GM12892 (cell line): ENCODE measurements at places on chromosomes 16 and 17.
A peak's percentile ranks its signal among the peaks of the same experiment; 100 is the strongest.

- no peak for DNase-seq
Measured at GRCh38 chr17:72661116-72661944, 431.2 kb downstream of the SLC39A11 start.

DNA sequence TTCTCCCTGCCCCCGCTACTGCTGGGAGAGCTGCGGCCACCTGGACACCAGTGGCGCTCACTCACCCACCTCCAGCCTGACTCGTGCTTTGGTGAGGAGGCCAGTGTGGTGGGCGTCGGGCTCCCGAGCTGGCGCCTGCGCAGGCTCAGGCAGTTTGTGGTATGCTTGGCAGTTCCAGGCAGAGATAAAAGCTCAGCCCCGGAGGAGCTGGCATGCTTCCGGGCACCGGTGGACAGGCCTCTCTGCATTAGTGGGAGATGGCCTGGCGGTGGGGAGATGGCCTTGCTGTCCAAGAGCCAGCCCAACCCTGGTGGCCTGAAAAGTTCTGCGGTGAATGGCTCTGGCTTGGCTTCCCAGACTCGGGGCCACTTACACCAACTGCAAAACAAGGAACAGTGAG lies 4.1 kb downstream of the ADGRG1 start:
- no peak for DNase-seq

- DNase-seq, result no peak
Measured at GRCh38 chr17:27407916-27408864, 48.1 kb upstream of the KSR1 start.

DNA sequence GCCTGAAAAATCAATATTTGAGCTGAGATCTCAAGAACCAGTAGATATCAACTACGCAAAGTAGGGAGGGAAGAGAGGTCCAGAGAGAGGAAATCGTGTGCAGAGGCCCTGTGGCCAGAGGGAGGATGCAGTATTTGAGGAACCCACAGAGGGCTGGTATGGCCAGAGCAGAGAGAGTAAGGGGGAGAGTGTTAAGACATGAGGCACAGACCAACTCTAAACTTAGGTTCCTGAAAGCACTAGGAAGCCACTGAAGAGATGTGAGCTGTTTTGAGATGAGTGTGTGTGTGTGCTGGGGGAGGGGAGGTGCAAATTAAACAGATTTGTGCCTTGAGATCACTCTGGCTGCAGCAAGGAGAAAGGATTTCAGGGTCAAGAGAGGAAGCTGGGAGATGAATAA lies 10.9 kb downstream of the SLC13A2 start:
- peak; percentile 66 for DNase-seq

GRCh38 chr16:57798953-57799599 lies 3.2 kb downstream of the KIFC3 start:
- no peak for DNase-seq

- no peak for DNase-seq
Measured at GRCh38 chr16:24730914-24731313, 1.5 kb downstream of the TNRC6A start.

DNA sequence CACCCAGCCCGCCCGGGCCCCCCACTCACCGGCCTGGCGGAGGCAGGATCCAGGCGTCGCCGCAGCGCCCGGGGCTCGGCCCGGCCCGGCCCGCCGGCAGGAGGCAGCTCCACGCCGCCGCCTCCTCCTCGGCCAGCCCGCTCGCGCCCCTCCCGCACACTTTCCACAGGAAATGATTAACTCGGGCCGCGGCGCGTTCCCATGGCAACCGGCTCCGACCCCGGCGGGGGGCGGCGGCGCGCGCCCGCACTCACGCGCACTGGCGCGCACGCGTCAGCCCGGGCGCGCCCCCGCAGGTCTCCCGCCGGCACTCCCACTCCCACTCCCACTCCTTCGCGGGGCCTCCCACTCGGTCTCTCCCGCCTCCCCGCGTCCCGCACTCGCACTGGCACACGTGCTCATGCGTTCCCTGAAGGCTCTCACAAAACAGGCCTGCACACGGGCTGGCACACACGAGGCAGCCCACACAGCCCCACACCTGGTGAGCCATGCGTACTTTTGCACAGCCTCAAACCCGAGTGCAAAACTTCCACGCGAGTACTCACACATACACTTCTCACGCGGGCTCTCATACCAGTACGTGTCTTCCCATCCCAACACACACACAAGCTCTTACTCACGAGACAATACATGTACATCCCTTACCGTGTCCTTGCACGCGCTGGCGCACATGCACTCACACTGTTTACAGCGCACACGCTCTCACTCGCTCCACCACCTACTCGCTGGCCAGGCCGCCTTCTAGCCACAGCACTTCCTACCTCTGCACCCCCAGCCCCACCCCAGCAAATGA lies at the start of gene KIFC3:
KIFC3 (minus strand) TSS at position 151 of the 793 bp plus-strand sequence. CDS start 4,248 bp downstream, outside the sequence.
- no peak for DNase-seq

DNA sequence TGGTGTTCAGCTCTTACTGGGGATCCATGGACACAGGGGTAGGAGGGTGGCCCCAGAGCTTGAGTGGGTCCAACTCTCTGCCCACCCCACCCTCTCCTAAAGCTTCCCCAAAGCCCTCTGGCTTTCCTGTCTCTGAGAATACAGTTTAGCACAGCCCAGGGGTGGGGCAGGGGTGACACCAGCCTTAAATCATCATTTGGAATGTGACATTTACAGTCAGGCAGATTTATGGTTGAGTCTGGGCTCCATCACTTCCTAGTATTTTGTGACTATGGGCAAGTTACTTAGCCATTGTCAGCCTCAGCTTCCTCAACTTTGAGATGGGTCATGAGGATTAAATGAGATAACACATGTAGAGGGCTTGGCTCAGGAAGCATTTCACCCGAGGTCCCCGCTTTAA lies 193.1 kb upstream of the IRX6 start:
- DNase-seq, result no peak

GRCh38 chr16:30747799-30748633 lies at the start of gene PHKG2:
Gene PHKG2, plus strand, starts transcription at chr16:30748425. Its CDS starts 396 bp downstream, at chr16:30748821.
- DNase-seq, result peak; percentile 98

DNA sequence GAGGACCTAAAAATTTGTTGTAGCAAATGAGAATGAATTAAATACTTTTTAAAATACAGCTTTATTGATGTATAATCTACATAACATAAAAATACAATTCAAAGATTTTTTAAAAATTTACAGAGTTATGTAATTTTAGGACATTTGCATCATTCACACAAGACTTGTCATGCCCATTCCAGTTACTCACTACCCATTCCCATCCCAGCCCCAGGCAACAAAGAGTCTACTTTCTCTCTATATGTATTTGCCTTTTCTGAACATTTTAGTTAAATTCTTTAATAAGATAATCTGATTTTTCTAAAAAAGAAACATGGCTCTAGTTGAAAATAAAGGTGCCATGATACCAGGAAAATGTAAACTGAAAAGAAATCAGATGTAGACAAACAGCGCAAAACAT lies 354.2 kb downstream of the PMP22 start:
- DNase-seq, result no peak

- DNase-seq, result no peak
Measured at GRCh38 chr17:75518201-75518600, 1.9 kb downstream of the TSEN54 start.

DNA sequence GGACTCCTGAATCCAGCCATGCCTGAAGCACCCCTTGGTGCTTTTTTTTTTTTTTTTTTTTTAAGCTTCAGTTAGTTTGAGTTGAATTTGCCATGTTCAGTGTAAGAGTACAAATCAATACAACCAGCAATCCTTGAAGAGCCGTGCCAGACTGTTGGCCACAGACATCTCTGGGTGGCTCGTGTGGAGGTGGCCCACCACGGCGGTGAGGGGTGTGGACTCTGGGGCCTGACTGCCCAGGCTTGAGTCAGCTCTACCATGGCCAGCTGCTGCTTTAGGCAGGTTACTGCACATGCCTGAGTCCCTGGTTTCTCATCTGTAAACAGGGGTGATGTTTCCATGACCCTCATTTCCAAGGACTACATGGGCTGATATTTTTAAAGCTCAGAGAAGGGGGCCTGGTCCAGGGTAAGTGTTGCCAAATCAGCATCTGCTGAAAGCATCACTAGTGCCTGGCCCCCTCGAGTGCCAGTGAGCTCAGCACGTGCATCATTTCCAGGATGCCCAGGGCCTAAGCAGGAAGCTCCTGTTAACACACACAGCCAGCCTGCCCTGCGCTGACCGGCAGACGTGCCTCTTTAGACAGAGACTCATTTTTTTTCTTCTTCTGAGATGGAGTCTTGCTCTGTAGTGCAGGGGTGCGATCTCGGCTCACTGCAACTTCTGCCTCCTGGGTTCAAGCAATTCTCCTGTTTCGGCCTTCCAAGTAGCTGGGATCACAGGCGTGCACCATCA lies 90.1 kb downstream of the DNAH17 start:
- DNase-seq, result no peak

GRCh38 chr16:17273142-17273561 lies 197.6 kb downstream of the XYLT1 start:
- no peak for DNase-seq

DNA sequence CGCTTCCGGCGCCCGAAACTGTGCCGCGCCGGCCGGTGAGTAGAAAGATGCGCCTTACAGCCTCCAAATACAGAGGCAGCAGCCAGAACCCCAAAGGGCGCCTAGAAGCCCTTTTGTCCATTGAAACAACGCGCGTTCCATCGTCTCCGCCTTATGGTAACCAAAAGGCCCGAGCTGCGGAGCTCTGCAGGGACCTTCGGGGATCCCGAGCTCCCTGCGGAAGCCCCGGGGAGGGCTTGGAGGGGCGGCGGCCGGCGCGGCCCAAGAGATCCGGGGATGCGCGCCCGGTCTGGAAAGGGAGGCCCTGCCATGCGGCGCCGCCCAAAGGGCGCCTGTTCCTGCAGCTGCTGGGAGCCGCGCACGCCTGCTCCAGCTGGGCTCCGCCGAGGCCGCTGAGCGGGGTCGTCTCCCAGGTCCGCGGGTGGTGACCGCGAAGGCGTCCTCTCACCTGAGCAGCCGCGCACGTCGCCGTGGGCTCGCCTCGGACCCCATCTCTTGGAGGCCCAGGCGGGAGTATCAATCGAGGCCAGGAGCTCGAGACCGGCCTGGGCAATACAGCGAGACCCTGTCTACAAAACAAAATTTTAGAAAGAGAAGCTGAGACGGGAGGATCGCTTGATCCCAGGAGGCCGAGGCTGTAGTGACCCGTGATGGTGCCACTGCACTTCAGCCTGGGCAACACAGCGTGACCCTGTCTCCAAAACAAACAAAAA lies 742 bp upstream of the FBXO31 start:
- DNase-seq, result peak; percentile 46

DNA sequence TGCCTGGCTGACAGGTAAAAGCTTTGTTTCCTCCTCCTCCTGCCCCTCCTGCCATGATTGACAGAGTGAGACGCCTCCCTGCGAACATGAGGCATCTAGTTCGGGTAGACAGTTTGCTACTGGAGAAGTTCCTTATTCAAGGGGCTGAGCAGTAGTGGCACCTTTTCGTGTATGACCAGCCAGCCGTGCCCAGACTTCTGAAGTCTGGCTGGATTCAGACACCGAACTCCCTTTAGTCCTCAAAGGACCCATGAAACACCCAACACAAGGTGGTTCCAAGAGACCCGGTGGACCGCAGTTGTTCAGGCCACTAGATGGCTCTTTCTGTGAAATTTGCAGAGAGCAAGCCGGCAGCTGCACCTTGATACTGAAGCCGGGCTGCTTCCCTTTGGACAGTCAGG lies 192.8 kb downstream of the XYLT1 start:
- DNase-seq, result no peak

DNA sequence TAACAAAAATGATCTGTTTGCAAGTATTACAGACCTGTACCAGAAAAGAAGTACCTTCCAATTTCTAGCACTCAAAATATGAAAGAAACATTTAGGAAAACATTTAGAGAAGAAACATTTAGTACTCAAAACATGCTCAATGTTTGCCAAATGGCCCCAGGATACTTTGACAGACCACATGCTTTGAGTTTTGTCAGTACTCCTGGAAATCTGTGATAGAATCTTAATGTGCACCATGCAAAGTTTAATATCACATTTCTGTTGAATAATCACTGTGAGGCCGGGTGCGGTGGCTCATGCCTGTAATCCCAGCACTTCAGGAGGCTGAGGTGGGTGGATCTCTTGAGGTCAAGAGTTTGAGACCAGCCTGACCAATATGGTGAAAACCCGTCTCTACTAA lies 8.5 kb upstream of the ZC3H7A start:
- no peak for DNase-seq

DNA sequence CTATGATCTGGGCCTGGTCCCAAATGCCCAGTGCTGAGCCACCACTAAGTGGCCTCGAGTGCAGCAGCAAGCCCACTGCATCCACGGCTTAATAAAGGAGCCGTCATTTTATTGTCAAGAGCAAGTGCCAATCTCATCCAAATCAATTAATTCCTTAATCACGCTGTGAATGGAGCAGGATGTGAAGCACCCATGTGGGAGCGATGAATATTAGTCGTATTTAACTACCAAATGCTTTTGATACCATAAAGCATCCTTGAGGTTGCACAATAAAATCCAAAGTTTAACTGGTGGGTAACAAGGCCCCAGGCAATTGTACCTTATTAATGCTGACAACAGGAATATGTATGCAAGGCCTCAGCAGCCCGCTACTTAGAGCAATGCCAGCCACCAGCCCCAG lies 226.0 kb upstream of the C16orf82 start:
- no peak for DNase-seq

GRCh38 chr16:80804526-80805383 lies at the start of gene CDYL2:
Gene CDYL2, minus strand, starts transcription at chr16:80804598. Its CDS starts 425 bp downstream, at chr16:80804173.
- peak; percentile 70 for DNase-seq

- DNase-seq, result no peak
Measured at GRCh38 chr17:11855306-11855705, 142.0 kb downstream of the ZNF18 start.

GRCh38 chr16:70703041-70703834 lies 17.4 kb upstream of the MTSS2 start:
- DNase-seq, result no peak

DNA sequence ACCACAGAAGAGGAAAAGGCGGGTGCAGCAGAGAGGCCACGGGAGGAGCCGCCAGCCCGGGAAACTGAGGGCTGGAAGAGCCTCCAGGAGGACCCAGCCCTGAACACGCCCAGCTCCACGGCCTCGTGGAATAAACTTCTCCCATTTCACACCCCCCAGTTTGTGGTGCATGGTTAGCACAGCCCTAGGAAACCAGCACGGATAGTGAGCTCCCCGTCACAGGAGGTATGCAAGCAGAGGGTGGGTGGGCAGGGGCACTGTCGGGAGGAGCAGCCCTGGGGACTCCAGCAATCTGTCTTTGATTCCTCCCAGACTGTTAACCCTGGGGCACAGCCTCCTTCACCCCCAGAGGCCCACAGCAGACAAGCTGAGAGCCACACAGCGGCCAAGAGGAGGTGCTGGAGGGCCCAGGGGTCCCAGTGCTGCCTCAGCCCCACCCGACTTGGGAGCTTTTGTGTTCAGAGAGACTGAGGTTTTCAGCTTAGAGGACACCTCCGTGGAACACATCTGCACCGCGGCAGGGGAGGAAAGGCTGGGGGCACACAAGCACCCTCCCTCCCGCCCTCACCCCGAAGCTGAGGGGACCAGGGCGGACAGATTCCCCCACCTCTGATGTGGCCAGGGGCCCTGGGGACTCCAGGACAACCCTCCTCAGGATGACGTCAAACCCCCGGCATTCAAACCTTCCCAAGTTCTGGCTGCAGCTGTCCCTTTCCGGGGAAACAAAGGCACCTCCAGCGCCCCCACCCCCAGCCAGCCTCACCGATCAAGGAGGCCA lies 1.7 kb upstream of the IL17C start:
- DNase-seq, result no peak

- no peak for DNase-seq
Measured at GRCh38 chr16:17228708-17229055, 242.1 kb downstream of the XYLT1 start.

- DNase-seq, result no peak
Measured at GRCh38 chr17:41464682-41465081, 2.5 kb downstream of the KRT32 start.

GRCh38 chr16:12425134-12425941 lies 378.3 kb downstream of the CPPED1 start:
- DNase-seq, result no peak

- DNase-seq, result no peak
Measured at GRCh38 chr16:83835586-83836566, 28.1 kb downstream of the HSBP1 start.
